ENCODE measurements at places on chromosomes 1 and 21.

DNA sequence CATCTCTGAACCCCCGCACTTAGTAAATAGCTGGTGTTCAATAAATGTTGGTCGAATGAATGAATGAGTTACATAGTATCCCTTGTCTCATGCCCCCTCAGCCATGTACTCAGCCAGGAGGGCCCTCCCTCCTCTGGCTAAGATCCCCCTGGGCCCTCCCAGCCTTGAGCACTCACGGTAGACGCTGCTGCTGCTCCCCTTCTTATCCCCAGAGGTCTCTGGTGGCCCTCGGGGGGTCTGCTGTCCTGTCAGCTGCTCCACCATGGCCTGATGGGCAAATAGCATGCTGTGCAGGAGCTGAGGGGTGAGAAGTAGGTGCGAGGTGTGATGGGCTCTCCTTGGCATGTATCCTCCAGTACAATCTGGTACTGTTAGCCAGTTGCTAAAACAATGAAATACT lies 1.9 kb downstream of the ETV3L start:
- no peak for DNase-seq

GRCh38 chr1:221343607-221344006 lies 398.3 kb downstream of the DUSP10 start:
- DNase-seq, result no peak

GRCh38 chr1:29546496-29546895 lies 310.2 kb downstream of the PTPRU start:
- no peak for DNase-seq

DNA sequence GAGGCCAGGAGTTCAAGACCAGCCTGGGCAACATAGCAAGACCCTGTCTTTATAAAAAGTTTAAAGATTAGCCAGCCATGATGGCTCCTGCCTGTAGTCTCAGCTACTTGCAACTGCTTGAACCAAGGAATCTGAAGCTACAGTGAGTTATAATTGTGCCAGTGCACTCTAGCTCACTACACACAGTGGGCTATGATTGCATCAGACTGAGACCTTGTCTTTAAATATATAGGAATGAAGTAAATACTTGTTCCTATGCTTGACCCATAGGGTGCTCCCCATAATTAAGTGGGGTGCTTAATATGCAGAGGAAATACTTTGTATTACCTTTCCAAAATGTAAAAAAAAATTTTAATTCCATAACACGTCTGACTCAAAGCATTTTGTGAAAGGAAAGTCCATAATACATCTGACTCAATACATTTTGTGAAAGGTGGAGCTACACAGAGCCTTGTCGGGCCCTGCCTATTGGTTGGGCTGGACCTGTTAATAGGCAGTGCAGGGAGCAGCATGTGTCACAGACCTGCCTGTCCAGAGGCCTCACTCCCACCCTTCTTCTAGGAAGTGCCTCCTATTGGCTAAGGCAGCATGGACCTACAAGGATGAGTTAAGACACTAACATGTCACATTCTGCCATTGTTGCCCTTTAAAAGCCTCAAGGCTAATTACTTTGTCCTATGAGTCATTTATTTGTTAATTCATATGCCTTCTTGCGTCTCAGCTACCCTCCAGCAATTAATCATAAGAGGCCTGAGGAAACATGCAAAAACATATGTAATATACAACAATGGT lies 33.6 kb downstream of the CD58 start:
- DNase-seq, result no peak

- peak; percentile 56 for DNase-seq
Observed at GRCh38 chr21:36542312-36543101, 62.6 kb upstream of the CLDN14 start.

- DNase-seq, result no peak
Observed at GRCh38 chr1:5576011-5576672, 416.1 kb downstream of the NPHP4 start.

DNA sequence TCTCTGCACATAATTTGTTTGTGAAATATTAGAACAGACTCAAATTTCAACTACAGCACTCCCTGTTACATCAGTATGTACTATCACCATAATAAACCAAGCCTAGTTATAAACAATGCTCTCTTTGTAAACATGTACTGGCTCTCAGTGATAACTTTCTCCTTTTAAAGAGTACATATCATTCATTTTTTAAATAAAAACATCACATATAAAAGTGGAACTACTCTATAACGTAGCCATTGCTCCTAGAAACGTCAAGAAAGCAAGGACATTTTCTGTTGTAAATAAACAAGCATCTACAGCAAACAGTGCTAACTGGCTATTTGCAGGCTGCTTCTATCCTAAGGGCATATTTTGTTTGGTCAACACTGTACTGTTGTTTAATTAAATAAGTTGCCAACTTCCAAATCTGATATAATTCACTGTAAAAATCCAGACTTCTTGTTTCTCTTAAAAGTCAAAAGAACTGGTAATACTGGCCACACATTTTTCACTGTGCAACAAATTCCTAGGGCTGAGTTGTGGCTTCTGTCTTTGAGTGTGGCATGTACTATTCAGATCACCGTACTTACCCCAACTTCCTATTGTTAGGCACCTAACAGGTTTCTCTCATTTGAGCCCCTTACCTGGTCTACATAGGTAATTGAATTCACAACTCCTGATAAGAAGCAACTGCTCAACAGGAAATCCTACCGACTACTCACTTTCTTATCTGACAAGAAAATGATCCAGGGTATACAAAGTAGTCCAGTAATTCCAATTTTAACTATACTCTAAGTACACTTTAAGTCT lies 111.9 kb downstream of the DENND1B start:
- no peak for DNase-seq

DNA sequence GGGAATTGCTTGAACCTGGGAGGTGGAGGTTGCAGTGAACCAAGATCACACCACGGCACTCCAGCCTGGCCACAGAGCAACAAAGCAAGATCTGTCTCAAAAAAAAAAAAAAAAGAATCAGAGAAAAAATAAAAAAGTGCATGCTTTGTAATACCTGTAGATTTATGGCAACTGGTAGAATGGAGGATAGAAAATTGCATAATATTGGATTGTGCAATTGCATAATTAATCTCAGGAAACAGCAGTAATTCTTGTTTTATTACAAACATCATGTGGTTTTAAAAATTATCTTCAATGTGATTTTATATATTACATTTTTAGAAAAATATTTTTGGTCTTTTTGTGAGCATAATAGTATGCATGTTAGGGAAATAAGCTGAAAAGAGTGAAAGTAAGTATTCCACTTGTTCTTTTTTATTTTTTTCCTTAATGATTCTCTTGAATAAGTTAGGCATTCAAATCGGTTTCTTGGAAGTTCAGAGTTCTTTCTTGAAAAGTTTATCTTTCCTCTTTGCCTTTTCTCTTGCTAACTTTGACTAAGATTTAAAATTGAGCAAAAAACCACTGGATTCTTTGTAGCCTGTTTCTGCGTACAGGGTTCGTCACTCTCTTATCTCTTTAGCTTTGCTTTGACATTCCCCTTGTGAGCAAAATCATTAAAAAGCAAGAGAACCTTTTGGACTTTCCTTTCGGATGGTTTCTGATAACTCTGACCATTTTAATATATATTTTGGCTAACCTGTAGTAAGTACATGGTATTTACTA lies 127.5 kb upstream of the ADAMTS5 start:
- DNase-seq, result no peak

DNA sequence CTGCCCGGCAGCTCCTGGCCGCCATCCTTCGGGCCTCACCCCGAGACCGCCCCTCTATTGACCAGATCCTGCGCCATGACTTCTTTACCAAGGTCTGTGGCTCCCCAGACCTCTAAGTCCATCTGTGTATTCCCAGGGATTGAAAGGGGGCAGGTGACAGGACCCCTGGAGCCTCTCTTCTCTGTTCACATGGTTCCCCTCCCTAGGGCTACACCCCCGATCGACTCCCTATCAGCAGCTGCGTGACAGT lies 2.8 kb downstream of the PLK3 start:
- no peak for DNase-seq

DNA sequence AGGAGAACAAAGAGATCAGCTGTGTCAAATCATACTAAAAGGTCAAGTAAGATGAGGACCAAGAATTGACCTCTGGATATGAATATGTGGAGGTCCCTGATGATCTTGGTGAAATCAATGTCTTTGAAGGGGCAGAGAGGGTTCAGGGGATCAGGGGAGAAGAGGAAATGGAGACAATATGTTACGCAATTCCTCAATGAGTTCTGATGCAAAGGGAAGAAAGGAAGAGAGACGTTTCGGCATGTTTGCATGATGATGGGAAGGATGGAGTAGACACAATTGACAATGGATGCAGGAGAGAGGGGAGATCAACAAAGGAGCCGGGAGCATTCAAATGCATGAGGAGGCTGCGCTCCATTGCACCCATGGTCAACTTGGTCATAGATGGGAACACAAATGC lies 36.0 kb upstream of the GUCA2B start:
- no peak for DNase-seq

GRCh38 chr1:105023719-105024118 lies 1274.0 kb downstream of the AMY1C start:
- no peak for DNase-seq

GRCh38 chr1:113811156-113811887 lies 954 bp downstream of the RSBN1 start:
- DNase-seq, result peak; percentile 10

DNA sequence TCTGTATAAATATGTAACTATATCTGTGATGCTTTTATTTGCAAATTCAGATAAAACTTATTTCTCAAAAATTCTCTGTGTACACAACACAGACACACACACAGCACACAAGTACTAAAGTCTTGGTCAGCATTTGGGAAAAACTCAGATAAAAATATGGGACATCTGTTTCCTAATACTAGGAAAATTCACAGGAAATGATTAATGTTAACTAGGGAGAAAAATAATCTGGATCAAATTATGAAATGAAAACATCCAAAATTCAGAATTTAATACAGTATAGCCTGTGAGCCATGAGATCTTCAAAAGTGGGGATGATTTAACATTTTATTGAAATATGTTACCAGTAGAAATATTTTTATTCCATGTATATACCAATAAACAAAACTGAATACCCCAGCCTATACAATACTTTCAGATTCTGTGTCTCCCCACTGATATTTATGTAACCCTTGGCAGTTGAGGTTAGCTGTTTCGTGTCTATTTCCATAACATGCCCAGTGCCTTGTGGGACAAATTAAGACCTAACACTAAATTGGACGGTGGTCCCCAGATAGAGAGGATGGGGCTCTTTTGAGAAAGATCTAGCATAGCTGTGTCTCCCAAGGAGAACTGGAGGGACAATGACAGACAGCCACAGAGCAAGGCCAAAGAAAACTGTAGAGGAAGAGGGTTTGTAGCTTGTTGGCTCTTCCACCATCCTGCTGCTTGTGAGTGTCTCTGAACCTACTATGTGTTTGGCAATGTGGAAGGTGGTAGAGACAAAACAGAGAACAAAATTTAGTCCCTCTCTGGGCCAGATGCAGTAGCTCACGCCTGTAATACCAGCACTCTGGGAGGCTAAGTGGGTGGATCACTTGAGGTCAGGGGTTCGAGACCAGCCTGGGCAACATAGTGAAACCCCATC lies 47.2 kb downstream of the GNG12 start:
- no peak for DNase-seq

DNA sequence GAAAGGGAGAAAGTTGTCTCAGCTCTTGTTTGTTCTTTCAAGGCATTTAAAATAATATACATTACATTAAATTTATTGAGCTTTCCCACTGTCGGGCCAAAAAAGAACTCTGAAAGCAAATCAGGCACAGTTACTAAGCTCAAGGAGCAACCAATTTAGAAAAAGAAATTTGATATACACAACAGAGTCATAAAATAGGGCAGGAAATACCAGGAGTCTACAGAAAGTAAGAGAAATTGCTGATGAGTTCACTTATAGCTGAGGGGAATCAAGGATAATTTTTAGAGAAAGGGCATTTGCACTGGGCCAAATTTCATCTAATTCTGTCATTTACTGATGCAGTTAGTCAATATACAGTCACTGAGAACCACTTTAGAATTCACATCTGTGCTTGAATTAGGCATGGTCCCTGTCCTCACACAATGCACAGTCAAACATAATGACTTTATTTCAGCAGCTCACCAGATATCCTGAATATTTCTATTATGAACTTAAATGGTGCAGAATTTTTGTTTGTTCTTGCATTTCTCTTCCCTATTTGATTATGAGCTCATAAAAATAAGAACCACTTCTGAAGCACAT lies 249.6 kb upstream of the BEND5 start:
- DNase-seq, result no peak

GRCh38 chr21:40603774-40604173 lies 243.2 kb downstream of the DSCAM start:
- no peak for DNase-seq

- DNase-seq, result no peak
Observed at GRCh38 chr1:229869687-229870086, 197.4 kb upstream of the GALNT2 start.

GRCh38 chr1:208189716-208190115 lies 54.5 kb downstream of the PLXNA2 start:
- DNase-seq, result no peak

DNA sequence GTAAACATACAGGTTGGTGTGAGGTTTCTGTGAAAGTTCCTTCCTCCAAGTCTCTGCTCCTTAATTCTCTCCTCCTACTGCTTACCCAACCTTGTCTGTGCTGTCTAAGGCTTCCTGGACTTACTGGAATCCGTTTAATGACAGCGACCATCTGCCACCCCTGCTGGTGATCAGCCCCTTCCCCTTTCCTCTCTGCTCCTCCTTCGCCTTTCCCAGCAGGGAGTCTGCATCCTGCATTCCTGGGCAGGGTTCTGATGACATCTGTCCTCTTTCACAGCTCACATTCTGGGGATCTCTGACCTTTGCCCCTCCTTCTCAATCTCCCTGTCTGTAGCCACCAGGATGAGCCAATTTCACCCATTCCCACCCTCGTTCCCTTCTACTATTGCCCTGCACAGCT lies 66.5 kb downstream of the KIRREL1 start:
- no peak for DNase-seq

DNA sequence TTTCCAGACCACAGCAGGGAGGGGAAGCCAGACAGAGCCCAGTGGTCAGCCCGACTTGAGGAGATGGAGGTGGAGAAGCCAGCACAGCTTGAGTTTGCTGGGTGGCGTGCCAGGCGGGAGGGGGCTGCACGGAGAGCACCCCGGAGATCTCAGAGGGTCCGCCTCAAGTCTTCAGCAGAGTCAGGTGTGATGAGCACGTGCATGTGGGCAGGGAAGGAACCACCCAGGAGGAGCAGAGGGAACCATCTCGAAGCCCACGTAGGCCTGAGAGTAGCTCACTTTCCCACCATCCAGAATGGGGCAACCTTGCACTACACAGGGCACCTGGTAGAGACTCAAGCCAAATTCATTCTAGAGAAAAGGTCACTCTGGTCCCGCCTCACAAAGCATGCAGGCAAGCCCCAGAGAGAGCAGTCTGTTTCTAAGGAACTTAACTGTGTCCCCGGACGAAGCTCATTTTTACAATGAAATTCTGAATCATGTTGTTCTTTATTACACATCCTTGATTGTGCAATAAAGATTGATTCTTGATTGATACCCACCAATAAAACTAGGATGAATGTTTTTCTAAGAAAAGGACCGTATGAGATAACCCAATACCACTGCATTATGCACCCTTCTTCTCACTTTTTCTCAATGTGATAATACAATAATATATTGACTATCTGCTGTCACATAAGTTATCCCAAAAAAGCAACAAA lies 64.2 kb downstream of the FHAD1 start:
- no peak for DNase-seq

All from GM19239 (cell line).